ENCODE measurements at places on chromosomes 2 and 18.

DNA sequence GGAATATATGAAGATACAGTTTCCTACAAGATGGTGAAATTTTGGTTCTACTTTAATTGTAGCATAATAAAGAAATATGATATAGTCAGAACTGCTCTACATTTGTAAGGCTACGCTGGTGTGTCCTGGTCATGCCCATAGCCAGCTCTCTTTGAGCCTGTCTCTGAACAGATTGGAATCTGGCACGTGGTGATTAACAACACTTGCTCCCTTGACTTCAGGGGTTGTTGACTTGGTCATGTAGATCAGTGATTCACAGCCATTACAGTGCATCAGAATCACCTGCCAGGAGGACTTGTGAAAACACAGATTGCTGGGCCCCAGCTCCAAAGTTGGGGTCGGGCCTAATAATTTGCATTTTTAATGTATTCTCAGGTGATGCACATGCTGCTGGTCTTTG is 80.4 kb downstream of the PTPRM start:
- no peak for DNase-seq

DNA sequence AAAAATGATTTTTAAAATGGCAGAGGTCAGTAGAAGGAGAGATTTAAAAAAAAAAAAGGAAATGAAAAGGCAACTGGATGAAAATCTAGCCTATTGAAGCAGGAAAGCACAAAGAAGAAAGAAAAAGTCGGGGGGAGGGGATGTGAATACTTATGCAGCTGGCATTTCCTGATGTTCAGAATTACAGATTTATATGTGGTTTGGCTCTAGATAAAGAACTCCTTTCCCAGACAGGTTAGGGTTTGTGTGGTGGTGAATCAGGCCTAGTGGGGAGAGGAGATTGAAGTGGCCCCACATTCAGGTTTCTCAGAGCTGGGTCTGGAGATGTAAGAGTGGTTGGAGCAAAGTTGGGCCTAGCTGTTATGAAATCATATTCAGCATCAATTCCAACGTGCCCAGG is 394.4 kb downstream of the FIGN start:
- no peak for DNase-seq

DNA sequence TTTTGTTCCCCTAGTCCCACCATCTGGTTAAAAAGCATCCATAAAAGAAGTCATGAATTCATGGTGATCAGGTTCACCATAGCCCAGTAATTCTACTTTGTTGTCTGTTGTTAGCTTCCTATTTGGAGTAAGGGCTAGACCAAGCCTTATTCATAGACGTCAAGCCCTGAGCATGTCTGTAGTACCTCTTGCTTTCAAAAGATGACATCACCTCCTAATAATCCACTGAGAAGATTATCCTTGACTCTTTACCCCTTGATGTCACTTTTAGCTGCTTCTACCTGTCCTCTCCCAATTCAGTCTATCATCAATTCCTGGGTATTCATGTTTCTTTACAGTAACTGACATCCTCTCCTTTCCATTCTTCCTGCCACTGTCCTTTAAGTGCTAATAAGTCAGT is 90.1 kb downstream of the EML6 start:
- DNase-seq = no peak

- peak; percentile 34 for DNase-seq
These were observed 181.1 kb downstream of the NEDD4L start for GRCh38 chr18:58225101-58225500.

DNA sequence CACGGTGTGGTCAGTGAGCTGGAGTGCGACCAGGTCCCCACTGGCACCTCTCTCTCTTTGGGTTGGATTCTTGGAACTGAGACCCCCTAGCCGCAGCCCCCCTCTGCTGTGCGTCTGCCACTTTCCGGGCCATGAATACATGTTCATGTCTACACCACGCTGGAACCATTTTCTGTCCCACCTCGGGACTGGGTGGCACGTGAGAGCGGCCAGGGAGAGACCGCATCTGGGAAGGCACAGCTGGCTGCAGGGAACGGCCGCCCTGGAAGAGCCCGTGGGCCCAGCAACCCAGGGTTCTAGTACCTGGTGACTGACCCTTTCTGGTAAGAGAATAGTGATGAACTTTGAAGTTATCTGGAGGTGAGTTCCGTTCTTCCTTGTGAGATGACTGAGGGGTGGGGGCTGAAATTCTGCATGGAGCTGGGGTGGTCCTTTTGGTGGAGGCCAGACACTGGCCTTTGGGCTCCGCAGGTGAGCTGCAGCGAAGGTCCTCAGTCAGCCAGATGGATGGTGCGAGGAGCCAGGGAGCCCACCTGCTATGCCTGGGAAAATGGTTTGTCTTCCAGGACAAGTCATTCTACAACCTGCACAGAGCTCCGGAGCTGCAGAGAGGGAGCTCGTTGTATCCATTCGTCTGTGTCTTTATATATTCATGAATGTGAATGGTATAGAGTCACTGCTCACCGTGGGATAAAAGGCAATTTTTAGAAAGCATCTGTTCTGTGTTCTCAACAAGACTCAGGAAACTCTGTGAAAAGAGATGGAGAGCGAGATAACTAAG is 223.5 kb downstream of the NDUFA10 start:
- DNase-seq = no peak

GRCh38 chr2:220394433-220394832 is 767.0 kb downstream of the SLC4A3 start:
- DNase-seq = no peak
